ENCODE measurements at places on chromosomes 2 and 18.

DNA sequence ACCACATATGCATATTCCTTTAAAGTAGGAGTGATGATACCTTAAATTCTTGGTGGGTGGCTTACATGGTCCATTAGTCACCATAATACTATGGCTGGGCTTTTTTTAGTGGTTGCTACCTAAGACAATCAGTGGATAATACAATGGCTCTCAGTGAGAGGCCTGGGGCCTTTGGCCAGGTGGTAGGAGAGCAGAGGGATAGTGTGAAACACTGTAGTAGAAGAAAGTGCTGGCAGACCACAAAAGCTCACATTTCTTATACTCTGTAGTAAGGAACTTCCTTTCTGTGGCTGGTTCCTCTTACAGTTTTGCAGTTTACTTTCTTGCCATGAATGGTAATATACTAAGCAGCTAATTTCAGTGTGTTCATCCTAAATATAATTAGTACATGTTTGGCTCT is 583.5 kb downstream of the XIRP2 start:
- no peak for DNase-seq

- DNase-seq: no peak
Observed at GRCh38 chr2:143356736-143357446, 227.7 kb downstream of the ARHGAP15 start.

DNA sequence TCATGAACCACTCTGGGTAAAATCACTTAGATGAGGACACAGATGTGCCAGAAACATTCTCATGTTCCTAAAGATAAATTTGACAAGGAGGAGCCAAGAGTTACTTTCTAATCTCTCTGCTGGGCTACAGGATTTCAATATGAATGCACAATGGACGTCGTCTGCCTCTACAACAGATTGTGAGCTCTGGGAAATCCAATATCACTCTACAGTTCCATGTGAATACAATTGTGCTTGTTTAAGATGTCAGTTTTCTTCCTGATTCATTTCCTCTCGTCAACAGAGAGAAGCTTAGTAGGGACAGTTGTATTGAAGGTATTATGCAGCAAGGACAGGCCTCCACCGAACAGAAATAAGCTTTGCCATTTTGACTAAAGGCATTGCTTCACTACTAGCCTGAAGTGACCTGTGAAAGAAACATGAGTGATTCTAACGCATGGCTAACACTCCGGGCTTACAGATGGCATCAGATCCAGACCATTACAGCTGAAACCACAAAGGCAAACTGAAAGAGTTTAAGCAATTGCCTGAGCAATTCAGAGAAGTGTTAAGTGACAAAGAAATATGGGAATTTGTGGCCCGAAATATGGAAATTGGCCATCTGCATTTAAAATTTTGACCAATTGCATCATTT is 1591.5 kb downstream of the LRP1B start:
- no peak for DNase-seq

DNA sequence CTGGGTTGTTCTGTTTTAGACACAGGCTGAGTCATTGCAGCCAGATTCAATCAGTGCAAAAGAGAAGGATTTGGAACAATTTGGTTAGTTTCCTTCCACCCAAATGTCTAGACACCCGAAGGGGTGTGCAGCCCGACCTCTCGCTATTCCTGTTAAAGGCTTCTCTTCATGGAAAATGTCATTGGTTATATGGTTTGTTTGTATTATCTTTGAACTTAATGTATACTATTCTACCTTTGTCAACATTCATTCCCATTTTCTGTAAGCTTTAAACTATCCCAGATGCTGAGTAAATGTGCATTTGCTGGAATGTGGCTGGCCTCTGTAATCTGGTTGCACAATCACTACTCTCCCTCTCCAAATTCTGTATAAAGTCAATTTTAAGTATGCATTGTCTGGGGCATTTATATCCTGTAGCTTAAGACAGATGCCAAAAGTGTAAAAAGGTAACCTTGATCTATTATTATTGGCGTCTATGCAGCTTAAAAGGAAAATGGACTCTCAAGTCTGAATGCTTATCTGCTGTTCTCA is 80.4 kb upstream of the RND3 start:
- peak; percentile 62 for DNase-seq

- no peak for DNase-seq
Observed at GRCh38 chr2:29591600-29591999, 329.8 kb downstream of the ALK start.

- DNase-seq: peak; percentile 15
Observed at GRCh38 chr18:51668101-51668500, 470.6 kb upstream of the MEX3C start.

- no peak for DNase-seq
Observed at GRCh38 chr2:112795774-112796173, 11.5 kb upstream of the IL1A start.

DNA sequence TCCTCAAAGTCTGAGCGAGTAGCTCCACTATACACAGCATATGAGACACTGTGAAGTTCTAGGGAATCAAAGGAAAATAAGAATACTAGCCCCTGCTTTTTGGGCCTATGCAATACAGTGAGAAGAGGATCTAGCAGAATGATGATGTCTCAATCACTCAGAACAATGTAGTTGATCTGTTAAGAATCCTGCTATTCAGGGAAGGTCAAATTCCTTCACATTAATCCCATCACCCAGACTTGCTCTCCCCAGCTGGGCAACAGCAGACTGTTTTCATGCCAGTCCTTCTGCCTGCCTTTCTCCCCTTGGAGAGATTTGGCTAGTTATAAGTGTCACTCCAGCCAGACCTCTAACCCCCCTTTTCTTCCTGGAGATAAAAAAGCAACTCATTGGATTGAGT is 230.0 kb upstream of the EPHA4 start:
- no peak for DNase-seq

DNA sequence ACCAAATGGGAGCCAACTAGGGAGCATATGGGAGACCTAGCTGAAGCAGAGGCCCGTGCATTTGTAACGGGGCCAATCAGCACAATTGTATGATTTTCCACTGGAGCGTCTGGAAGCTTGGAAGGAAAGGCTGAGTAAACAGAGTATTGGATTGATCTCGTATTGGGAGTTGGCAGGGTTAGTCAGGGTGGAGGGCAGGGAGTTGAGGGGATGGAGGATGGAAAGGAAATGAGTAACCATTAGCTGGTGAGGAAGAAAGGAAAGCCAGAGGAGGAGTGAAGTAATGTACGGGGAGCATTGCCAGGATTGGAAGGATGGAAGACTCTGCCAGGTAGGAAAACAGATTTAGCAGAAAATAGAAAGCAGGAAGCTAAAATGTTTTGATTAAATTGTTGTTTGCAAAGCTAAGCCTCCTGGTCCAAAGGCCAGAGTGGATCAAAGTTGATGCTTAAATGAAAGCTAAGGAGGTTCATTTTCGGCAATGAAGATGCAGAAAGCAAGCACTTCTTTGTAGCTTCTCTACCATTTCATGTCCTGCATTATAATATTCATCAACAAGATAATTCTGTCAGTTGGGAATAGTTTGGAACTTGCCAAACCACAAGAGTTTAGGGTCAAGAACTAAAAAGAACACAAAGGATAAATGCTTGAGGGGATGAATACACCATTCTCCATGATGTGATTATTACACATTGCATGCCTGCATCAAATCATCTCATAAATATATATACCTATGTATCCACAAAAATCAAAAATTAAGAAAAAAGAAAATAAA is 75.6 kb upstream of the TTN start:
- peak; percentile 86 for DNase-seq

GRCh38 chr18:51082571-51083267 is 52.7 kb downstream of the SMAD4 start:
- DNase-seq: no peak

DNA sequence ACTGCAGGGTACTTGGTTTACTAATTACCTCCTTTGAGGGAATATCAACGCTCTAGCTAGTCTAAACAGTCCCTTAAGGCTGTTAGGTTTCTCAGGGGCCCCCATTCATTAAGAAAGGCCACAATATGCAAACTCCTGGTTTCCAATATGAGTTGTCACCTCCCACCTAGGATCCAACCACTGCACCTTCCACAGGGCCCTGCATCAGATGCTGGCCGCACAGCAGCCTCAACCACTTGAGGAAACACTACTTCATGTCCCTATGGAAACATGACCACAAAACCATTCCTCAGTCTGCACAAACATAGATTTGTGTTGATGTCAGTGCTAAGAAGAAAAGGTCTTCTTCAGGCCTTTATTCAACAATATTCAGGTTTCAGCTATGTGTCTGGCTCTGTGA is 40.9 kb downstream of the STAT4 start:
- no peak for DNase-seq

DNA sequence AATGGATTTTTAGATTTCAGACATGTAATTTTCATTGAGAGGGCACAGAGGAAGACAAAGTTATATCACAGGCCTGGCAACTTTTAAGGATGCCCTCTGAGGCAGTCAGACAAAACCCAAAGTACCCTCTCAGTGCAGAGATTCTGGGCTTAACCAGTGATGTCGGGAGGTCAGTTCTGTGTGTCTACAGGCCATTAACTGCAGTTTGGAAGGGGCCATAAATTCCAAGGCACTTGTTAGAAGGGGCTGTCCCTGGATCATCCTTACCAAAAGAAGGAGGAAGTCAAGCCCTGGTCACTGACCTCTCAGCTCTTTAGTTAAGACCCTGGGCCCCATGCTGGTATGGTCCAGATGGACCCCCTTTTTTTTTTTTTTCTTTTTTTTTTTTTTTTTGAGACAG is 60.7 kb downstream of the LRRFIP1 start:
- no peak for DNase-seq

DNA sequence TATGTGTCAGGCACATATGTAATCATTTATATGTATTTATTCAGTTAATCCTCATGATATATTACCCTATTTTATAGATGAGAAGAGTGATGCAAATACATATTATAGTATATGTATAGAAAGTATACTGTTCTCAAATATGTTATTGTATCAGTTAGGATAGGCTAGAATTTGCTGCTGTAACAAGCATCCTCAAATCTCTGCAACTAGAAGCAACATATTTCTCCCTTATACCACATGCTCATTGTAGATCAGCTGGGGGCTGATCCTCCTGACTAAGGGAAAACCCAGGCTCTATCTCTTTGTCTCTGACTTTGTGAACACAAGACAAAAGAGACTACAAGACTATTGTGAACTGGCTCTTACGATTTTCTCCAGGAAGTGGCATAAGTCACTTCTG is 24.8 kb upstream of the HS6ST1 start:
- no peak for DNase-seq

GRCh38 chr2:179096090-179096489 is 46.2 kb upstream of the CCDC141 start:
- DNase-seq: no peak

GRCh38 chr2:21289989-21290388 is 166.2 kb downstream of the TDRD15 start:
- no peak for DNase-seq

DNA sequence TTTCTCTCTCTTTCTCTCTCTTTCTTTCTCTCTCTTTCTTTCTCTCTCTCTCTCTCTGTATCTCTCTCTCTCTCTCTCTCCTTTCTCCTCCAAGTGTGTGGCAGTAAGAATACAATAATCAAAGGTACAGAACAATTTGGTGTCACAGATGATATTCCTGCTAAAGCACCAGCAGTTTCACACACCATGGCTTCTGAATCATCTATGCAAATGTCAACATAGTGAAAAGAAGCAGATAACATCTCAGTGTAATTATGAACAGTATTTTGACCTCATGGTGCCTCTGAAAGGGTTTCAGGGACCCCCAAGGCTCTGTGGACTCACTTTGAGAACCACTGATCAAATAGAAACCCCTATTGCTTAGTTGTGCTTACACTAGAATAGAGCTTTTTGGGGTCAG is 38.5 kb upstream of the CSRNP3 start:
- DNase-seq: no peak
